ENCODE measurements at places on chromosomes 4 and X.

DNA sequence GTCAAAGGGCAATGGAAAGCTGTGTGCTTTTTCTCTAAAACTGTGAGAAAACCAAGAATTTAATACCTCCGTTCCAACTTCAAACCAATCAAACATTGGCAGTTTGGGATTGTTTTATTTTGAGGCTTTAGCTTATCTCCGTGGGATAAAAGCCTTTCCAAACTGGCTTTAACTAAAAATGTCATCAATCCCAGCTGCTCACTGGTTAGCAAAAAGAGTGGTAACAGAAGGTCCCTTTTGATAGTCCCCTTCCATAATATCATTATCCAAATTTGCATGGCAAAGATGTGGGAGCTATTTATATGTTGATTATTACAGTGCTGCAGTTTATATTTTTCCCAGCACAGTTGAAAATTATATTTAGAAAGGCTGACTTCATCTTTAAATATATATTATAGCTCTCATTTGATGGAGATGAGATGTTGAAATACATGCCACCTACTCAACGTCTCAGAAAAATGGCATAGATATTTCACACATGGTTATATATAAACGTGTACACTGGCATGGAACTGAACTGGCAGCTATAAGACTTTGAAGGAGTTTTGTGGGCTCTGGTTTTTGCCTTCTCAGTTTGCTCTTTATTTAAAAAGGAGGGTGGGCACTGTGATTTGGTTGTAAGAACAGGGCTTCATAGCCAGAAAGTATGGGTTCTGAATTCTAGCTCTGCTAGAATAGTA is 707.1 kb upstream of the SLIT2 start:
- no peak for DNase-seq

DNA sequence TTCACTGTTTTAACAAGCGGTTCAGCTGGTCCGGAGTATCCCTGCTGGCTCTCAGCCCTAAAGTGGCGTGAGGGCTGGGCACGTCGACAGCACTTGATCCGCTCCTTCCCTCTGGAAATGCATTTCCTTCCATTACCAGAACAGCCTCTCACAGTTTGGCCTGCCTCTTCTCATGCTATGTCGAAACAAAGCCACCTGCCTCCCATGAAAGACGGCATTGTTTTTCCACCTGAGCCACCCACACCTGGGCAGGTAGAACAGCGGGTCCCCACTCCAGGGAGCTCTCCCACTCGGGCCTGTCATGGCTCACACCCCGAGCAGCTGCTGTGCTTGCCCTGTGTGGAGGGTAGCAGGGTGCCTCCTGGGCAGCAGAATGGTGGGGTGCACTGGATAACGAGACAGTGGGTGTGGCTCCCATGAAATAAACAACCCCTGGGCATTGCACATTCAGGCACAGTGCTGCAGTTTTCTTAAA is 86.2 kb downstream of the FHDC1 start:
- no peak for DNase-seq

DNA sequence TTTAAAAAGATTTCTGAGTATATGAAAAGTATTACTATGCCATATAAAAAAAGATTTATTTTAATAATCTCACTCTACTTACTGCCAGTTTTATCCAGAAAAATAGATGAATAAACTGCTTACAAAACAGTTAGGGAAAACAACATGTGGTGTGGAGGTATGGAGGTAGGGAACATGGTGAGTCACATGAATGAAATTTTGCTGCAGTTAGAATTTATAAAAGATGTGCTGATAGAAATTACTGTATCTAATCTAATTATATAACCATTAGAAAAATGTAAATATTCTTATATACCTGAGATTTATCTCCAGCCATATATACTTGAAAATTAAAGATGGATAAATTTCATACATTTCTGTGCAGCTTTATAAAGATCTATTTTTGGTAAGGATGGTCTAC is 184.0 kb upstream of the ANK2 start:
- DNase-seq, result no peak

DNA sequence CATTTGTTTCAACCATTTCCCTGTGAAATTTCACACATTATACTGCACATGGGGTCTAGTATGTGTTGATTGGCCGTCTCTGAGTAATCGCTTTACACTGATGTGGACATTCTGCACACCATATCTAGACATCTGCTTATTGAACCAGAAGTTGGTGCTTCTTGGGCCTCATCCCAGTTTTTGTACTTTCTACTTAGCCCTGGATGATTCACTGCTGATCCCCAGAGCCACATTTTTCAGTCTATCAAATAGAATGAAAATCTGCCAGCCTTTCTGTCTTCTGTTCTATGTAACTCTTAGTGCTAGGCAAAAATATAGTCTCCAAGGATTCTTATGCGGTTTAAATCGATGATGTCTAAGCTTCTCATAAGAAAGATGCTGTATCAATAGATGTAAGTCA is 40.5 kb upstream of the RELL1 start:
- no peak for DNase-seq

GRCh38 chr4:153205757-153206156 is 1.5 kb downstream of the TRIM2 start:
- DNase-seq, result no peak

Data from heart left ventricle (tissue), 16 donors.